ENCODE measurements at places on chromosomes 7 and 10. TPM values are rescaled to one million over a fixed set of nuclear protein-coding genes. Genes with fewer than 3 reads are reported as not detected.

CHCHD2 gene
- total RNA-seq, result 948 TPM

KEL gene
- not detected for total RNA-seq

LIPN gene
- not detected for total RNA-seq

SPDYE1 gene
- total RNA-seq, result not detected

ACSM6 gene
- not detected for total RNA-seq

GRM3 gene
- total RNA-seq, result not detected

ADAMTS14 gene
- 10.1 TPM for total RNA-seq

OR6B1 gene
- total RNA-seq, result not detected

AKR1D1 gene
- total RNA-seq, result not detected

DNA sequence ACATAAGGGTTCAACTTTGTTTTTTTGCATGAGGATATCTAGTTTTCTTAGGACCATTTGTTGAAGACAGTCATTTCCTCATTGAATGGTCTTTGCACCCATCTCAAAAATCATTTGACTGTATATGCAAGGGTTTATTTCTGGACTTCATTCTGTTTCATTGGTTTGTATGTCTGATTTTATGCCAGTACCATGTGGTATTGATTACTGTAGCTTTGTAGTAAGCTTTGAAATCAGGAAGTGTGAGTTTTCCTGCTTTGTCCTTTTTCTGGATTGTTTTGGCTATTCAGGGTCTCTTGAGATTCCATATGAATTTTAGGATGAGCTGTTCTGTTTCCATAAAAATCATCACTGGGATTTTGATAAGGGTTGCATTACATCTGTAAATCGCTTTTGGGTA, 63.9 kb downstream of the SND1 start:
- DNase-seq, result no peak

- no peak for DNase-seq
These were observed 7.8 kb downstream of the ATP6V0E2 start for GRCh38 chr7:149881328-149882247.

GRCh38 chr10:98901441-98902110, 334.1 kb downstream of the HPSE2 start:
- no peak for DNase-seq

DNA sequence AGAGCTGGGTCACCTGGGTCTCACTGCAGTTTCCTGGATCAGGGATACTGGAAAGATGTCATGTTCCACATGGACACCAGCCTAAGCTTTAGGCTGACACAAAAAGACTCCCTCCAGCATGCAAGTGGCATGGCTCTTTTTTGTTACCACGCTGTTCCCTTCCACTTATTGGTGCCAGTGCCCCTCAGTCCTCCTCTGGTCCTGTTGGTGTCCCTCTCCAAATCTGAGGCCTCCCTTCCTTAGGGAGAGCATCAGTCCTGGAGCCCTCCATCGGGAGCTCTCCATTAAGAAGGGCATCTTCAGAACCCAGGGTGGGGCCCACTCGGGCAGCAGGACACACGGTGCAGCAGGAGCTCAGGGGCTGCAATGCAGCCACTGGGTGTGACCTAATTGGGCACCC, 76.1 kb upstream of the LRRC18 start:
- DNase-seq, result no peak

GRCh38 chr10:119633538-119634218, 17.5 kb upstream of the BAG3 start:
- no peak for DNase-seq

GRCh38 chr10:78804411-78805032, 264.2 kb upstream of the ZMIZ1 start:
- DNase-seq, result peak; percentile 47

- DNase-seq, result peak; percentile 64
These were observed 29.3 kb upstream of the ERCC6 start for GRCh38 chr10:49568235-49568634.

DNA sequence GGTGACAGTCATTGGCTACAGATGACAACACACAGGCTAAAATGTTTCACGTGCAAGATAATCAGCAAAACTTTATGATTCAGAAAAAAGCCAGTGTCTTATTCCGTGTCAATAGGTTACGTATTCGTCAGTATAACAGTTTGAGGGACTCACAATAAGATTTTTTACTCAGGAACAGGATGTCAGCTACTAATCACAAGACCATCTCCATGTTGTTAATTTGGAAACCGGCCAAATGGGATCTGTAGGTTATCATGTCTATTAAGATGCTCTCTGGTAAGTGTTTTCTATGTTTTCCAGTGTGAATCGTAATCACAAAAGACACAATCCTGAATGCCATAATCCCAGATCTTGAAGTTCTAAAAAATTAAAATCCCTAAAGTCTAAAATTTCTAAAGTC, 197.3 kb downstream of the ETV1 start:
- DNase-seq, result no peak

- DNase-seq, result no peak
These were observed 36.0 kb downstream of the MYOF start for GRCh38 chr10:93445978-93446720.

DNA sequence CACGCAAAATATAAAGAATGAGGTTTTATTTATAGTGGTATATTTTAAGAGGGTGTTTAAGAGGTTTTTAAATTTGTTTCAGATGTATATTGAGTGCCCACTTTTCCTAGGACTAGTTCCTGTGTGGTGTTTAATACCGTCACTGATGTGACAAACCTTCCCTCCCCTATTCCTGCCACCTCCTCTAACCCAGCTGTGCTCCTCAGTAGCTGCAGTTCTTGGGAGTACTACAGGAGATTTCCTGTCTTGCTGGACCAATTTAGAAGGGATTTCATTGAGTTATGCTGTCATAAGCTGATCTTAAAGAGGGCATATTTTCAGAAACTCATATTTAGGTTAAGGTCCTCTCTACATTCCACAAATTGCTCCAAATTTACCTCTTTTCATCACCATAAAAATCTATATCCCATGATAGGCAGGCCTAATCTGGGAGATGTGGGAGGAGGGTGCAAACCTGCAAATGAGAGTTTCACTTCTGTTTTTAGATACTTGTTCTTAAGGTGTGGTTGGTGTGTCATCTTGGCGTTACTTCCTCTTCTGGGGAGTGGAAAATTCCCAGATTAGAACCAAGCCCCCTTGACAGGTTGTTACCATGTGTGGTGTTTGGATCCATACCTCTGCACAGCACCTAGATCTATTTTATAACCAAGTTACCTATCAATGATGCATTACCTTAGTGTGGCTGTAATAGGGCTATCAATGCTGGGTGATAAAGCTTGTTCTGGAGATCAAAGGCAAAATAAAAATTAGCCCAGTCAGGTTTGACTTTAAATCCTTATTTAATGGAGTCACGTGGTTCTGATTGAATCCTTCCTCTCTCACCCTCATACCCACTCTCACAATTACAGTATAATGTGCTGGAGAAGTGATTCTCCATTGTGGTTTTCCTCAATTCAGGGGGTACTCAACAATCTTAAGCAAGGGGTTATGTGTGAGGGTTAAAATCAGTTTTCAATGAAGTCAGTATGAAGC, 141.1 kb downstream of the CDK14 start:
- no peak for DNase-seq

GRCh38 chr10:51010977-51011376, 63.3 kb upstream of the PRKG1 start:
- peak; percentile 26 for DNase-seq

DNA sequence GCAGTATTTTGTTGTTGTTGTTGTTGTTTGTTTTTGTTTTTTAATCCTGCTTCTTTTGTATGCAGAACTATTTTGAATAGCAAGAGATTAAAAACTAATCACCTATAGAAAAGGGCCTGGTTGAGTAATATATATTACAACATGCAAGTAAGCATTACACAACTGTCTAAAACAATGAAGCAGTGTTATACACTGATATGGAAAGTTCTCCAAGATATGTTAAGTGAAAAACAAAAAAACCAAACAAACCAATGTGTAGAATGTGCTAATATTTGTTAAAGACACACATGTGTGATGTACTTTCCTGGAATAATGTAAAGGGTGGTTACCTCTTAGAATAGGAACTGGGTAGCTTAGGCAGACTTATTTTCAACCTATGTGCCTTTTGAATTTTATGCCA, 117.4 kb downstream of the ZNF365 start:
- DNase-seq, result no peak

DNA sequence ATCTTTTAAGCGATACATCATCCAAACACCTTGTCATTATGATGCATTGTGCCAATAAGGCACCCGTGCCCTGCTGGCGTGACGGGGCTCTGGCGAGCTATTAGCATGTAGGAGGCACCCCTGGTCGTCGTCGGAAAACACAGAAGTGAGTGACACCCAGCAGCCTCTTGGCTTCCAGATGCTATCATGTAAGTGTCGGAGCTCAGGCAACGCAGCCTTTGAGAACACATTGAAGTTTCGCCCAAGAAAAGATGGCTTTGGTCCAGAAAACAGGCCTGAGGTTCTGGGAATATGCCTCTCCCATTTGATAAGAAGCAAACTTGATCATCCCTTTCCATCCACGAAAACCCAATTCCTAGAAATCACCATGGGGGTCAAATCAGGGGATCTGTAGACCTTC, 555.3 kb downstream of the GALNT17 start:
- DNase-seq, result no peak

DNA sequence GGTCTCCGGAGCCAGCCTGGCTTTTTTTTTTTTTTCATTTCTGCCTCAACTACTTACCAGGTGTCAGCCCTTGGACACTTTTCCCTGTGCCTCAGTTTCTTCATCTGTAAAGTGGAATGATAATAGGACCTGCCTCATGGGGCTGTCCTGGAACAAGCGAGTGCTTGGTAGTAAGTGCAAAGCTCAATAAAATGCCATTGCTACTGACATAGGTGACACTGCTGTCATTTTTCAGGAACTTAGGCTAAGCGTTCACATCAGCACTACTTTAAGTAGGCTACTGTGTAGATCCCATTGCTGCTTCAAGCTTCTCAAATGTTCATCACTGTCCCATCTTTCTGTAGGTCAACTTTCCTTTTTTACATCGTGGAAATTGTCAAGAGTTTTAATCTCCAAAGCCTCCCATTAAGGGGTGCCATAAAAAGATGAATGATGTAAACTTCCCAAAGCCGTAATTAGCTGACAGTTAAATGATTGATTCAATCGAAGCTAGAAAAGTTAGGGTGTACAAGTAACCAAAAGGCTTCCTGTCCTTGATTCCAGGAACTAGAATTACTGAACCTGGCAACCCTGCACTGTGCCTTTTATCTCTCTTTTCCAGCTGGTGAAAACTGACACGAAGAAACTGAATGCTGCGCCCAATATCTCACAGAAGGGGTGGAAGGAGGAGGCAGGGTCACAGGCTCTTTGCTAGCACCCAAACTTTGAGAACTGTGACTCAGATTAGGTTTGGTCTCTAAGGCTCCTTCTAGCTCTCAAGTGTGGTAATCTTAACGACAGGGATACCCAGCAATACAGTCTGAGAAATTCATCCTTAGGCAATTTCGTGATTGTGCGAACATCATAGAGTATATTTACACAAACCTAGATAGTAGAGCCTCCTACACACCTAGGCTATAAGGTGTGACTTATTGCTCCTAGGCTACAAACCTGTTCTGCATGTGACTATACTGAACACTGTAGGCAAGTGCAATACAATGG, 861 bp upstream of the USP6NL start:
- DNase-seq, result peak; percentile 9

- DNase-seq, result peak; percentile 61
These were observed 271.7 kb downstream of the TRIL start for GRCh38 chr7:28686418-28686800.

- no peak for DNase-seq
These were observed 1.7 kb upstream of the CALN1 start for GRCh38 chr7:72413886-72414285.

DNA sequence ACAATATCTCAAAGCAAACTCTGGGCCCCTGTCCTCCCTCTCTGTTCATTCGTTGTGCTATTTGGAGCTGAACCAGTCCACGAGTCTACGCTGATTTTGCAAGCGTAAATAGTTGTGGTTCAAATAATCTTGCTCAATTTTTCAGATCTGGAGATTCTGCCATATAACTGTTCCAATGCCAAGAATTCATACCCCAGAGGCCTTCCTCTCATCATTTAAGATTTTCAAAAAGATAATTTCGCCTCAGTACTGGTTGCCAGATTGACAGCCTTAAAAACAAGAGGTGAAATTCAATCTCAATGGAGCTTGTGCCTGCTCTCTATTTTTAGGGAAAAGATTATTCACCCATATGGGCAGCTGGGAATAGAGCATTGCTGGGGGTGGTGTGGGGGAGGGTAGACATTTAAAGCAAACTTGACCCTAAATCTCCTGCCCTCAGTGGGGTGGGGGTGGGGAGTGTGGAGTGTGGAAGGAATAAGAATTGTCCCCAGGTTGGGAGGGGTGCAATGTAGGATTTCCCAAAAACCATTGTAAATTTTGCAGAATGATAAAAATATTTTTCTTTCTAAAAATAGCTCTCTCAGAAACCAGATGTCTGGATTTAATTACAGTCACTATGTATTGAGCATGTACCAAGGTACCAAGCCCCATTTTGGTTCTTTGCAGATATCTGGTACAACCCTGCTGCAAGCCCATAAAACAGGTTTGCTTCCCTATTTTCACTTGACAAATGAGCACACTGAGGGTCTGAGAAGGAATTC, 104.7 kb upstream of the EEPD1 start:
- peak; percentile 99 for DNase-seq

GRCh38 chr7:47330561-47331178, 251.2 kb downstream of the TNS3 start:
- DNase-seq, result no peak

DNA sequence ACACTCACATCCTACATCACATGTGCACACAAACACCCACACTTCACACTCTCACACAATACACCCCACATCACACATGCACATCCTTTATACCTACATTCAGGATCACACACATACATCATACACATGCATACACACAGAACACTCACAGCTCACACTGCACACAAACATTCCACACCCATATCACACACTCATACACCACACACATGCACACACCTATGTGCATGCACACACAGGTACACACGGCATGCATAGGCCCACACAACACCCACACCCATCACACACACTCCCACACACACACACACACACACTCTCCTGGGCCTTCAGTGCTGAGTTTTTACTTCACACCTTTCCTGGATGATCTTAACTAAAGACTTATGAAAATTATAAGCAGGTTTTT, 220.5 kb downstream of the DNAJB6 start:
- DNase-seq, result no peak

DNA sequence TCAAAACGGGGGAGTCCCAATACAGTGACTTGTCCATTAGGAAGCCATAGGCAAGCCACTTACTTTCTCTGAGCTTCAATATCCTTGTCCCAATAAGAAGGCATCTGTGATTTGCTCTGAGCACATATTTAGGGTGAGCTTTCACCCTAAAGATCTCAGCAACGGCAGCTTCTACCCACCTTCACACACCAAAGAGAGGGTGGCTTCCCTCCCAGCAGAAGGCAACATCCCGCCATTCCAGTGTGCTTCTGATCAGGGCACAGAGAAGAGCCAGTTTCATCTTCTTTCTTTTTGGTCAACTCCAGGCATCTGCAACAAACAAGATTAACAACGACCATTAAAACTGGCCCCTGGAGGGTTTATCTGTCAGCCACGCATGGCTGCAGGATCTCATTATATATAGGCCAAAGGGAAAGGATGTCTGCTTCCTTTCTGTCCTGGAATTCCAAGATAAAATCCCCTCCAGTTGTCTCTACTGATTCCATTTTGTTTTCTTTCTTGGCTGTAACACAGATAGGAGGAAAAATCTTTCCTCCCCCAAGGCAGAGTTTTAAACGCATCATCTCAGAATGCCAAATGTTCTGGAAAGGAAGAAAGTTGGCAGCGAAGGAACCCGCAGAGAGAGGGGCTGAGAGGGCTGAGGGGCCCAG, 491 bp upstream of the SH2D4B start:
- DNase-seq, result no peak

GRCh38 chr7:108049962-108050361, 47.0 kb upstream of the LAMB1 start:
- DNase-seq, result no peak
